Hindlimb muscle (tissue), 1 donor: ENCODE measurements at places on chromosomes 7 and 10.

- no peak for DNase-seq
Measured at GRCh38 chr10:107898392-107898791, 733.9 kb upstream of the SORCS1 start.

GRCh38 chr7:126016722-126017121 is 1087.1 kb upstream of the POT1 start:
- no peak for DNase-seq

DNA sequence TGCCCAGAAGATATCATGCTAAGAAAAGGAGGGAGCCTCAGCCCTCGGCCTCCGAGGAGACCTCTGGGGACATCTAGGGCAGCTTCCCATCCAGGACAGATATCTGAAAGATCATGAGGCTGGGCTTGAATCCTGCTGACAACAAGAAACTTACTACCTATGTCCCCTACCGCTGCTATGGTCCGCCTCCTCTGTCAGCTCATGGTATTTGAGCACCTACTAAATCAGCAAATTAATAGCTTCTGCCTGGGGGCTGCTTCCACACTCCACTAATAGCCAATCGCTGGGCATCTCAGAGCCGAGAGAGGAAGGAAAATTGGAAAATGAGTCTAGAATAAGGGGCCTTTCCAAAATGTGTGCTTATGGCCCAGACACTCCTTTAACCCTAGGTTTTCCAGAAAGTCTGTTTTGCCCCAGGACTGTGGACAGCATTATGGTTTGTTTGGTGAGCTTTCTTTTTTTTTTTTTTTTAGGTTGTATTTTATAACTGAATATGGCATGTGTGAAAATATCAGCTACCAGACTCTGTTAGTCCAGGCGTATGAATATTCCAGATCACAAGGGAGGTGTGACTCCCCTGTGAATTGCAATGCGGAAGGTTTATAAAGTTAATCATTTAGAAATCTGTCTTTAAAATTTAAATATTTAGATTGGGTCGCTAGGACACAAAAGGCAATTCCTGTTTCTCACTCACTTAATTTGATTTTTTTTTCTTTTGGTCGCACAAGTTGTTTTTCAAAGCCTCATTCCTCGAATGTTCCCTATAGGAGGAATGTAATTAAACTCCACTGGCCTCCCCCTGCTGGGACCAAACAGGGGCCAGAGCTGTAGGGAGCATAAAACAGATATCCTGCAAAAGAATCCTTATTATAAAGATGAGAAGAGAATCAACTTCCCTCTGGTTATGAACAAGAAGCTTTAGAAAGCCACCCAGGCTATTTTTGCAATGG is 89.4 kb downstream of the PARP12 start:
- DNase-seq, result no peak

DNA sequence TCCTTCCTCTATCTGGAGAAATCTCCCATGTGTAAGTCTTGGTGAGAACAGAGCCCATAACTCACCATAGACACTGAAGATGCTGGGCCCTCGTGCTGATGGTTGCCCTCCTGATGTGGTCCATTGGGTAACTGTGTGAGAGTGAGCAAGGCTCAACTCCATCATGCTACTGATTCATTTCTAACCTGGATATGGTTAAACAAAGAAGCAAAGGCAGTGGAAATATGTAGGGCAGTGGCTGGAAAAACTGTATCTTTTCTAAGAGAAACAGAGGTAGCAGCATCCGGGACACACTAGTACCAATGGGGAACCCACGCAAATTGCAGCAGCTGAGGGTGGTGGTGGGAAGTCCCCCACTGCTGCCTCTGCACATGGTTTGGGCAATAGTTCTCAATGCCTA is 221.7 kb downstream of the KLF6 start:
- DNase-seq, result no peak

DNA sequence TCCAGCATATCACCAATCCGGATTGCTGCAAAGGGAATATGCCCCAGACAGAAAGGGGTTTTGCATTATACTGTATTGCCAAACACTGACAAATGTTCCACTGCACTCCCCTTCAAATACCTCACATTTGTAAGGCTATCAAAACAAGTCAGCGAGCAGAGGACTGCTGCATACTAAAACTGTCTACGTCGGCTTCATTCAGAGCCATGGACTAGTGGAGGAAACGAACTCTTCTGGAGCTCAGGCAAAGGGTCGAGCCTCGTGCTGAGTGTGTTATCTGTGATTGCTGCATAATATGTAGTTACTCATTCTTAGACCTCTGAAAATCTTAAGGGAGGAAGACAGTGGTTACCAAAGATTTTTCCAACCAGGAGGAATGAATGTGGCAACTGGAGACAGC is 200.2 kb downstream of the DYNC1I1 start:
- no peak for DNase-seq

- DNase-seq, result no peak
Measured at GRCh38 chr7:44769776-44770294, 21.2 kb downstream of the ZMIZ2 start.

GRCh38 chr10:96082153-96082552 is 38.8 kb downstream of the CCNJ start:
- DNase-seq, result no peak

GRCh38 chr10:110474826-110475225 is 22.9 kb upstream of the DUSP5 start:
- no peak for DNase-seq

- no peak for DNase-seq
Measured at GRCh38 chr7:155551785-155552611, 5.6 kb upstream of the CNPY1 start.

DNA sequence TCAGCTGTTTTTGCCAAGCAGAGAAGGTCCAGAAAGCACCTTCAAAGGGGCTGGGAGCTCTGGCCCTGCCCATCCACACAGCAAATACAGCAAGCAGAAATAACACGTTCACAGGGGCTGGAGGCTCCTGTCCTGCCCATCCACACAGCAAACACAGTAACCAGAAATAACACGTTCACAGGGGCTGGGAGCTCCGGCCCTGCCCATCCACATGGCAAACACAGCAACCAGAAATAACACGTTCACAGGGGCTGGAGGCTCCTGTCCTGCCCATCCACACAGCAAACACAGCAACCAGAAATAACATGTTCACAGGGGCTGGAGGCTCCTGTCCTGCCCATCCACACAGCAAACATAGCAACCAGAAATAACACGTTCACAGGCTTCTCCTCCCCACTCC is 558.1 kb downstream of the PTPRN2 start:
- DNase-seq, result no peak

DNA sequence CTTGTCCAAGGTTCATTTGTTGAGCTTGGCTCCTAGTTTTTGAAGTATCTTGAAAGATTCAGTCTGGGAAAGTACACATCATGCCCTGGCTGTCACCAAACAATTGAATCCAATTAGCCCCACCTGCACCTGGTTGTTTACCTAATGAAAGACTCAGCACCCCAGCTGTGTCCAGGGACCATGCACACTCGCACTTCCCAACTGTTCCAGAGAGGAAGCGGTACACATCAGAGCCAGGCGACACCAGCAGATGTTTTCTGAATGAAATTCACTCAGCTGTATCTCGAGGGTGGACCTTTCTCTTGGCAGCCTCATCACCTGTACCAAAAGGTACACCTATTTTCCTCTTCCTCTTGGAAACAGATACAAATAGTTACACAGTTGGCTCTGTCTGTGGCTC is 216.4 kb upstream of the LRGUK start:
- no peak for DNase-seq
